ENCODE measurements at places on chromosomes 11 and 22.

GRCh38 chr11:37978647-37979046, 1380.6 kb upstream of the RAG2 start:
- no peak for DNase-seq

- no peak for DNase-seq
These were observed 1.6 kb downstream of the APLP2 start for GRCh38 chr11:130071211-130071712.

DNA sequence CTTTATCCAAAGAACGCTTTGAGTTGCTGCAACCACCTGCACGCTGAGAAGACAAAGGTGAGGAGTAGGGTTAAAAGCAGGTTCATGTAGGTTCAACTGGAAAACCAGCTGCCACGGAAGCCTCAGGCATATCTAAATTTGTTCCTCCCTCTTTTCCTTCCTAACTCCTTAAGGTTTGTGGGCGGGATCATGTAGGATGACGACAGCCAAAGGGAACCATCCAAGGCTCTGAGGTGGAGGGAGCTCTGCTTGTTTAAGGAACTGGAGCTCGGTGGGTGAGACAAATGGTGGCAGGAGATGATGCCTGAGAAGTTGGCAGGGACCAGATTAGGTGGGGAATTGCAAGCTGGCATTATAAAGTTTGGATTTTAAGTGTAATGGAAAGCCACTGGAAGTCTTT, 60.3 kb downstream of the SPON1 start:
- DNase-seq, result no peak

DNA sequence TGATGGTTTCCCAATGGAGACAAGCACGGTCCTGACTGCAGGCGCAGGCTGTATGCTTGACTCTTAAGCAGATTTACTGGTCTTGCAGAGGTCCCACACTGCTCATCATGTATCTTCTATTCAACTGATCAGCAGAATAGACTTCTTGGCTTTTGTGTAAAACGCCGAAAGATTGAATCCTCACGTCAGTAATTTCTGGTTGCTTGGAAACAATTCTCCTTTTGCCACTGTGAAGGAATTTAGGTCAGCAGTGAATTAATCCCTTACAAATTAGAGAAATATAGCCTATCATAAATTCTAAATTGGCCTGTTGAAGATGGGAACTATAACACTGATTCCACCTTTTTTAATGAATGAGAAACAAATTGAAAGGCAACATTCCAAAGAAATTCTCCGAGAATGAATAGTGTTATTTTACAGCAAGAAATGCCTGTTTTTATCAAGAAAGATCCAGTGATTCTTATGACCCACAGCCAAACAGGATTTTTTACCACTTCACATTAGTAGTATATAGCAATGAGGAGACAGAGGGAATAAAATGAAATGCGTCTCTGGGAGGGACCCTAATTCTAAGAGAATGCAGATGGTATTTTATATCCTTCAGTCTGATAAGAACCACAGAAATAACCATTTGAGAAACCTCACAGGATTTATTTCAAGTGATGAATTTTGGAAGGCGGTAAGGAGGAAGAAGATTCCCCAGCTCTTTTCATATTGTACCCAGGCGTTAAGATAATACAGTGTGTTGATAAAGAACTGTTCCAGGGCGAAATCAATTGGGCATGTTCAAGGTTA, 362.5 kb downstream of the RAB38 start:
- no peak for DNase-seq

- DNase-seq, result no peak
These were observed 17.5 kb upstream of the EHF start for GRCh38 chr11:34603129-34604001.

- no peak for DNase-seq
These were observed 535 bp downstream of the AQP11 start for GRCh38 chr11:77590194-77590782.

DNA sequence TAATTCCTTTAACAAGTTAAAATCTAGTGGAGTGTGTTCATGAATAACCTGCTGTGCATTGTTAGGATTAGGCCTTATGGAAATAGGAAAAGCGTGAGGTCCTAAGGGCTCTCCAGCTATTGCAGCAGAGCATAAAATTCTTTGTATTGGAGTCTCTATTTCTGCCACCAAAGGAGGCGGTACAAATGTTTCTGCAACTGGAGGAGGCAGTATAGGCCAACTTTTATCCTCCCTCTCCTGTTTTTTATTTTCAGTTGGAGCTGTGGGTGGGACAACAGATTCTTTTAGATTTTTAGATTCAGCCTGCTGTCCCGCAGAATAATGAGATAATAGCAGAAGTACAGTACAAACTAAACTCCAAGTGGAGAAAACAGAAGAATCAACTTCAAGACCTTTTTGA, 26.2 kb downstream of the OR10A6 start:
- DNase-seq, result no peak

- DNase-seq, result no peak
These were observed 16.2 kb downstream of the RELT start for GRCh38 chr11:73392108-73393010.

DNA sequence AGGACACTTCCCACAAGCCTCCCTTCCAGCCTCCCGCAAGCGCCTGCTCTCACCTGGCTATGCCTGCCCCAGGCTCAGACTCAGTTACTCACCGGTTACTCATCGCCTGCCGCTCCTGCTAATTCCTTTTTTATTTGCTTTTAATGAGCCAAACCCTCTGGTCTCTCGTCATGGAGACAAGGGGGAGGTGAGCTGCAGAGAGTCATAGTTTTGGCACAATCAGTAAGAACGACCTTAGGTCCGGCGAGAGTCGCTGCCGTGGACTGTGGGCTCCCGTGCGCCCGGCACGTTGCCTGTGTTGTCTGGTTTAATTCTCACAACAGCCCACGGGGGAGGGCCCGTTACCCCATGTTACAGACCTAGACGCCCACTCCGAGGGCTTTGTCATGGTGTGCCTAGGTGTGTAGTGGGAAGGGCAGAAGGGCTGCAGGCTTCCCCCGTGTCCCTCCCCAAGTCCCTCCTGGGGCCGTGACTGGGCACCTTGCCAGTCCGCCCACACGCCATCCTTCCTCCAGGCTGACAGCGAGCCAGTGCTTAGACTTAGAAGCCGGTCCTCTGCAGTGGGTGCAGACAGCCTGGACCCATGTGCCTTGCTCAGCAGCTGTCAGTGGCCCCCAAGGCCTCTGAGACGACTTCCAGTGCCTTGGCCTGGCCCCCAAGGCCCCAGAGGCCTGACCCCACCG, 42.2 kb downstream of the WNT7B start:
- DNase-seq, result no peak

DNA sequence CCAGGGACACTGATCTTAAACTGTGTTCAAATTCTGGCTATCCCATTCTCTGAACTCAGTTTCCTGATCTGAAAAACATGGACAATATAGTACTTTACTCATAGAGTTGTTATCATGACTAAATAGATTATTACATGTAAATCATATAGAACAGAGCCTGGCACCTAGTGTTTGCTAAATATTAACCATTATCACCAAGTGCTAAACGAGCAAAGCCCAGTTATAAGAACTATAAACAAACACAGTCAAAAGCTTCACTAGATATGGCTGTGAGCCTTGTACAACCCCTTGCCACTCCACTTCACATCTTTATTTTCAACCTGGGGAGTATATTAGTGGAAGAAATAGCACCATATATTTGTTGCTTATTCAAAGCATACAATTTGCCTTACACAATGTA, 338.9 kb upstream of the CADM1 start:
- DNase-seq, result no peak
